Stimulated activated CD4-positive, alpha-beta T cell treated with anti-CD3 and anti-CD28 coated beads, Interleukin-1b, Interleukin-23, amount 100 ng/mL, for 1 hour (primary cell): ENCODE measurements at places on chromosomes 5 and 9.

GRCh38 chr9:127539982-127540663, 72.0 kb upstream of the STXBP1 start:
- no peak for DNase-seq

- no peak for DNase-seq
Observed at GRCh38 chr5:98963019-98963418, 34.2 kb upstream of the CHD1 start.

DNA sequence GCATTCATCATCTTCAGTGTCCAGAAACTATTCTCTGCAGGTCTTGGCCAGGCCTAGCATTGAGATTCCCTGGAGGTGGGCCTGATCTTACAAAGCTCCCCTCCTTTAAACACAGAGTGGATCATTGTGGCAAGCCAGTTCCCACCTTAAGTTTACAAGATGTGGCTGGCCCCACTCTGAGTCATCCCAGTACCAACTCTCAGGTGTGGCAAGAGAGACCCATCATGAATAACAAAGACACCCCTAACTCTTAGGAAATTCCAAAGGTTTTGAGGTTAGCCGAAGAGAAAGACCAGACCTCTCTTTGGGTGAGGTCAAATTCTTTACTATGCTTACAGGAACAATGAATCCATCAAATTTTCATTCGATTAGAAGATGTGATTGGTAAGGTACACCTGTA, 78.2 kb downstream of the RFK start:
- no peak for DNase-seq

DNA sequence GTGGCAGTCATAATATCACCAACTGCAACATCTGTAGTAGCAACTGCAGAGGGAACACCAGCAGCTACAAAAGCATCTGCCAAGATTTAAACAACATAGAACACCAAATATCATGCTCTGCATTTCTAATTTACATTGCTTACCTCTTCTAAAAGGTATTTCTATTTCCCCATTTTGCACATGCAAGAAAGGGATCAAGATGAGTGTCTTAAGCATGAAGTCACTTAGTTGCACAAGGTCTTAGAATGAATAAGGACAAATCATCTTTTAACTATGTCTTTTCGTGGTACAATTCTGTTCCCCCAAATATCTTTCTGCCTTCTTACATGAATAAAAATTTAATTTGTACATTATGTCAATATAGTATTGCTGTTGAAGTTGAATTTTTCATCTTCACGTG, 1746.4 kb downstream of the EFNA5 start:
- no peak for DNase-seq

GRCh38 chr5:163838738-163839137, 333.3 kb downstream of the MAT2B start:
- DNase-seq: no peak

DNA sequence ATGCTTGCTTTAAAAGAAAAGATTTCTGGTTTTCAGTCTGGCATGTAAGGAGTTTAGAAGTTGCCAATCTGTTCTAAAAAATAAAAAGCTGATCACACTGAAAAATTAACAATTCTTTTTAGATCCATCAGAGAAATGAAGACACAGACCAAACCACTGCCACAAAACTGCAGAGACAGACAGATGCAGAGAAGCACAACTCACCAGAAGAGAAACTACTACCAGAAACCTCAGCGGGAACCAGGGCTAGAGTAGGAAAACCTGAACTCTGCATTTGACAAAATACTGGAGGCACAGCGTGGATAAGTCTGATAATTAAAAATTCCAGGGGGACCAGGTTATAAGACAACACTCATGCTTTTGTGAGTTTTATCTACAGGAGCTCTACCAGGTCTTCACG, 28.8 kb downstream of the FBXL17 start:
- DNase-seq: no peak

GRCh38 chr5:27491047-27491446, 452.7 kb upstream of the CDH9 start:
- DNase-seq: no peak

GRCh38 chr5:108765647-108766046, 17.9 kb downstream of the FER start:
- DNase-seq: no peak

- no peak for DNase-seq
Observed at GRCh38 chr5:174491265-174491664, 233.1 kb upstream of the MSX2 start.

DNA sequence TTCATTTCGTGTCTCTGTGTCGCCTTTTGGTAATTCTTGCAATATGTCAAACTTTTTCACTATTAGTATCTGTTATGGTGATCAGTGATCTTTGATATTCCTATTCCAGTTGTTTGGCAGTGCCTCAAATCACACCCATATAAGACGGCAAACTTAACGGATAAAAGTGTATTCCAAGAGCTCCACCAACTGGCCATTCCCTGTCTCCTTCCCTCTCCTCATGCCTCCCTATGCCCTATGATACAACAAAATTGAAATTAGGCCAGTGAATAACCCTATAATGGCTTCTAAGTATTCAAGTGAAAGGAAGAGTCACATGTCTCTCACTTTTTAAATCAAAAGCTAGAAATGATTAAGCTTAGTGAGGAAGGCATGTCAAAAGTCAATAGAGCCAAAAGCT, 74.8 kb downstream of the CDK5RAP2 start:
- no peak for DNase-seq

DNA sequence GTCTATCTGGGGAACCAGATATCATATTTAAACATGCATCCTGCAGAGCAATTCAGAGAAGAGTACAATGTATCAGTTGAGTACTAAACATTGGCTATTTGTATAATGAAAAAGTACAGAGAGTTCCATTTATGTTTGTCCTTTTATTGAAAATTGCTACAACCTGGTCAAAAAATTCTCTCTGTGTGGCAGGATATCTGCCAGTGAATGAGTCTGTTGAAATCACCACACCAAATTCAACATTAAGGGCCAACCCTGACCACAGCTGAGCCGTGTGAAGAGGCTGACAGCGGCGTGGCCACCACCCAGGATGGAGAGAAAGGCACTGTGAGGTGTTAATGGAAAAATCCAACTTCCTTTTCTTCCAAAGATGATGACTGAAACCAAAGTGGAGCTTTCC, 422.7 kb upstream of the PIK3R1 start:
- no peak for DNase-seq

DNA sequence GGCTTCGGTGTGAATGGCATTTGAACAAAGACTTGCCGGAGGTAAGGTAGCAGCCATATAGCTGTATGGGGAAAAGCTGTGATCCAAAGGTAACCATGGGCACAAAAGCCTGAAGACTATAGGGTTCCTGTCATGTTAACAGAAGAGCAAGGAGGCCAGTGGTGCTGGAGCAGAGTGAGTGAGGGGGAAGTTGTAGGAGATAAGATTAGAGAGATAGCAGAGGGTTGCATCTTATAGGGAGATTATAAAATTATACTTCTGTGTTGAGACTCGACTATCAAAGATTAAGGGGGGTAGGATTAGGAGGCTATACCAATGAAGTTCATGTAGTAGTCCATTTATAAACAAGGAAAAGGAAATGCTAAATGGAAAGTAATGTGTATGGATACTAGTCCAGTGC, 3.3 kb downstream of the NCBP1 start:
- DNase-seq: no peak

DNA sequence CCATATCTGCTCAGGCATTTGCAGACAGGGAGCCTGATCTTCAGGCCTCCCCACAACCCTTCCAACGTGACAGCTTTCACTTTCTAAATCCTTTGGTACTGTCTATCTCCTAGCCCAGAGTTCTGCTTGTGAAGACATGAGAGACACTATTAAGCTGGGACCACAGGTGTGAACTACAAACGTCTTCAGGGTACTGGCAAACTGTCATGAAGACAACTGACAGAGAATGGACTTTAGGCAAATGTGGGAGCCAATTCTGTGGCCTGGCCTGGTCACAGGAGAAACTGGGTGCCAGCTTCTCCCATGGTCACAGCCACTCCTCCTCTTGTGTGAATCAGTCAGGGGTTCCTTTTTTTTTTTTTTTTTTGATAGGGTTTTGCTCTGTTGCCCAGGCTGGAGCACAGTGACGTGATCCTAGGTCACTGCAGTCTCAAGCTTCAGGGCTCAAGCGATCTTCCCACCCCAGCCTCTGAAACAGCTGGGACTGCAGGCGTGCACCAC, 10.4 kb downstream of the TRIM14 start:
- no peak for DNase-seq

DNA sequence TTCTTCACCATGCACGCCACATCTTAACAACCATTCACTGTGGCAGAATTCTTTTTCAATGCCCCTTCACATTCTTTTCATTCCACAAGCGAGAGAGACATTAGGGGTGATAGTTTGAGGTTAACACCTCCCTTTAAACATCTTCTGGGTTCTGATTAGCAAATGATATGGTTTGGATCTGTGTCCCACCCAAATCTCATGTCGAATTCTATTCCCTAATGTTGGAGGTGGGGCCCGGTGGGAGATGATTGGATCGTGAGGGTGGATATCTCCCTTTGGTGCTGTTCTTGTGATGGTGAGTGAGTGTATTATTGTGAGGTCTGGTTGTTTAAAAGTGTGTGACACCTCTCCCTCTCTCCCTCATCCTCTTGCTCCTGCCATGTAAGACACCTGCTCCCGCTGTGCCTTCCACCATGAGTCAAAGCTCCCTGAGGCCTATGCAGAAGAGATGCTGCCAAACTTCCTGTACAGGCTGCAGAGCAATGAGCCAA, 46.1 kb upstream of the RAI14 start:
- no peak for DNase-seq

DNA sequence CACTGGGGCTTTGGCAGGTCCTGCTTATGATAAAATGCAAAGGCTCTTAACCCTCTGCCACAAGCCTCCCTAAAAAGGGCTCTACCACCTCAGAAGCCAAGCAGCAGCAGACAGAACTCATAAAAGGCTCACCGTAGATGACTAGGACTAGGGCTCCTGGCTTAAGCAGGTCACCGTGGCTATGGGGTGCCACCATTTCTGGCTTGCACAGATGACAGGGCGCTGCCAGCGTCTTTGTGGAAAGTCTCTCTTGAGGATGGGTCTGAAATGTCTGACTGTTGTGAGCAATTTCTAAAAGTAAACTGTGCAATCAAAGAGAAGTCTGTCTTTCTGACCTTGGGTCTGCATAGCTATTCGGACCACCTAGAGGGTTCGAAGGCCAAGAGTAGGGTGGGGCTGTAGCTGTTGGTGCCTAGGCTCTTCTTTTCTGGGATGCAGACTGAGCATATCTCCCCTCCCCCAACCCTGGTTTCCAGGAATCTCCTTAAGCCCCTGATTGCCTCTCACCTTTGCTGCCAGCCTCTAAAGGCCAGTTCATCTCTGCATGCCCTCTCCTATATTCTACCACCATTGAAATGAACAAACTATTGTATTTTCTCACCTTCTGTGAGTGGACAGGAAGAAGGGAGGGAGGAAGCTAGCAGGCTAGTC, 307.4 kb downstream of the ARHGAP26 start:
- DNase-seq: no peak

DNA sequence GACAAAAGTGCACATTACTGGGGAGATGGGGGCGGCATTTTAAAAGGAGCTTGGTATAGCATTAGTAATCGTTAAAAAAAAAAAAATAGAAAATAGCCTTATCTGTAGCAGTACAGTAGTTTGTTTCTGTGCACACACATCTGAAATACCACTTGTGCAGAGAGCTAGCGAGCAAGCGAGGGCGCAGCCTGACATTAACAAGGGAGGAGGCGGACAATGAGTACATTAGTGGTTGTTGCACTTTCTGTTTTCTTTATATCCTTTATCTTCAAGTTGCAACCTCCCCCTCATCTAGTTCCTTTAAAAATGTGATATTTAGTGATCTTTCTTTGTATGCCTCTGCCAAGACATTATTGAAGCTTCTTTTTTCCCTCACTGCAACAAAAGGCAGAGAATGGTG, 880 bp upstream of the PTPDC1 start:
- no peak for DNase-seq

DNA sequence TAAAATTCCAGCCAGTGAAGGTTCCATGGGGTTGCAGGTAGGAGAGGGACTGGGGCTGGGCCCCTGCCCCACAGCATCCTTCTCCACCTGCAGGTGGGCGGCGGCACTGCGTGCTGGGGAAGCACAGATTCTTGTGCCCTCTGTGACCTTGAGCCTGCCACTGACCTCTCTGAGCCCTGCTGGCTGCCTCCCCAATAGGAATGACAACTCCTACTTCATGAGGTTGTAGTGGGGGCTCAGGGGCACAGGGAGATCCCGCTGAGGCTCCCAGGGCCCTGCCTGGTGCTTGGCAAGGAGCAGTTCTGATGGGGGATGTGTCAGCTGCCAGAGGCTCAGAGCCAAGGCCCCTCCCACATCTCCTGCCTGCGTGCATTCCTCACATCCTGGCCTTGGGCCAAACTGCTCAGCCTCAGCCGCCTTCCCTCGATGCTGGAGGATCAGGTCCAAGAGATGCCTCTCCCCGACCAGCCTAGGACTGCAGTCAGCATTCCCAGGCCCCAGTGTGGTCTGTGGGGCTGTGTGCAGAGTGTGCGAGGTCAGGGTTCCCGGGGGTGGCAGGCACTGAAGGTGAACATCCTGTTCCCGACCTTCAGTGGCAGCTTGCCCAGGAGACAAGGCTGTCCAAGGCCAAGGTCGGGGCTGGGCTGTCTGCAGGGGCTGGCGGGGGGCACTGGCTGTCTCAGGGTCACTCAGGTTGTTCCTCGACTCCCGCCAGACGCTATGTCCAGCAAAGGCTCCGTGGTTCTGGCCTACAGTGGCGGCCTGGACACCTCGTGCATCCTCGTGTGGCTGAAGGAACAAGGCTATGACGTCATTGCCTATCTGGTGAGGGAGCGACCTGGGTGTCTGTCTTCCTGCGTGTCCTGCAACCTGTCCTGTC, 7.0 kb downstream of the ASS1 start:
- DNase-seq: no peak

GRCh38 chr5:32251871-32252458, 60.8 kb downstream of the MTMR12 start:
- no peak for DNase-seq

DNA sequence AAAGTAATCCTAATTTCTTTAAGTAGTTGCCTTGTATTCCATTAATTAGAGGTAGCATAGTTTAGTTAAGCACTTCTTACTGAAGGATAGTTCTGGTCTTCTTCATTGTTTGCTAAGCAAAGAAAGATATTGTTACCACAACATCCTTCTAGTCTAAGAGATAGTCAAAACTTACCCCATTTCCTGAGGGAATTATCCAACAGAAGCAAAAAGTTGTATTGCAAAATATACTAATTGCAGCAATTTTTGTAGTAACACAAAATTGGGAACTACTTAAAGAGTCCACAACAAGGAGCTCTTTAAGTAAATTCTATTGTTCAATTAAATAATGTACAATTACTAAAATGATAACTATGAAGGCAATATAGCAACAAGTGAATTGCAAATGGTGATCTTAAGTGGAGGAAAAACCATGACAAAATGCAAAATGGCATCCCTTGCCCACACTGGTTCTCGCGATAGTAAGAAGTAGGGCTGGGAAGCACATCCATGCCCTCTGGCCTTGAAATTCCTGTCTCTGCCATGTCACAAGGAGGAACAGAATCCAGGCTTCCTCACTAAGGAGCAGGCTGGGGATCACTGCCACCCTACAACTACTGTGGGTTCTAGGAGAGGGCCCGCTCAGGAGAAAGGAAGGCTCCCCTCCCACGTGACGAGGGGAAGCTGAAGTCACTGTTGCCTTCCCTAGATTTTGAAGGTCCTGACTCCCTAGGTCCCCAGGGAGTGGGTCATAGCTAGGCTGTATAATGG, 23.3 kb upstream of the MEGF9 start:
- DNase-seq: no peak

- no peak for DNase-seq
Observed at GRCh38 chr5:7816535-7816901, 34.4 kb downstream of the CFAP90 start.

- no peak for DNase-seq
Observed at GRCh38 chr5:147057051-147057450, 177.8 kb upstream of the STK32A start.

- no peak for DNase-seq
Observed at GRCh38 chr9:70480405-70480980, 66.0 kb upstream of the KLF9 start.
